ENCODE measurements at places on chromosomes 7 and 10.

- no peak for DNase-seq
Measured at GRCh38 chr7:91959023-91959422, 18.4 kb downstream of the AKAP9 start.

DNA sequence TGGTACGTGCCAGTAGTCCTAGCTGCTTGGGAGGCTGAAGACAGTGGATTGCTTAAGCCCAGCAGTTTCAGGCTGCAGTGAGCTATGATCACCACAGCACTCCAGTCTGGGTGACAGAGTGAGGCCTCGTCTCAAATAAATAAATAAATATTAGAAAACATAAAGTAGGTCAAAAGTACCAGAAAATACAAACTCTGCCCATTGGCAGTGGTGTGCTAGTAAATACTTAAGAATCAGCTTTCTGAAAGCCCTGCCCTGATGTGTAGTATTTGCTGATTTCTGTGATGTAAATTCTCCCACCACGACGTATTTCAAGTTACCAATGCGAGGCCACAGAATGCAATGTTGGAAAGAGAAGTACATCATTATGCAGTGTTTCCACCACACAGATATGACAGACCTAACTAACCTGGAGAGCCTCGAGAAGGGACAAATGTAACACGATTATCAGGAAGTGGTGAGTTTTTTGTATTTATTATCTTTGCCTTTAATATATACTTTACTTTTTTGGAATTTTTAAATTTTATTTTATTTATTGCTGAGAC is 11.8 kb upstream of the MAP3K8 start:
- no peak for DNase-seq

- DNase-seq = no peak
Measured at GRCh38 chr7:138975343-138976104, 5.7 kb downstream of the KIAA1549 start.

- DNase-seq = no peak
Measured at GRCh38 chr10:89502549-89502948, 32.8 kb downstream of the SLC16A12 start.

GRCh38 chr10:31677195-31678138 is 251.2 kb downstream of the ARHGAP12 start:
- DNase-seq = no peak

DNA sequence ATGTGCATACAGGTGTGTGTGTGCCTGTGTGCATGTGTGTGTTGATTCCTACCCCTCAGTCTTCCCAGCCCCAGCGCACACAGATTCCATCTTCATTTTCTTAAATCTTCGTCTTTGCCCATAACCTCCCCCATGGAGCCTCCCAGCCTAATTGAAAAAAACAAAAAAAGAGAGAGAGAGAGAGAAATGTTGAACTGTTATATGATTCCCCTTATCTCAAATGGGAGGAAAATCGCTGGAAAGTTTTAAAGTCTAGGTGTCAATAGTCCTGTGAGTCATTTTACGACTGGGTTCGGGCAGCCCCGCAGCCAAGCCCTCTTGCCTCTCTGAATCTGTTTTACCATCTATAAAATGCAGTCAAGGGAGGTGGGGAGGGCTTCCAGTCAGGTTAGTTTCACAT is 60.9 kb downstream of the SPOCK2 start:
- no peak for DNase-seq

GRCh38 chr10:133289761-133290160 is 13.1 kb upstream of the ADAM8 start:
- no peak for DNase-seq

- DNase-seq = no peak
Measured at GRCh38 chr7:910931-911431, 34.6 kb downstream of the GET4 start.

- no peak for DNase-seq
Measured at GRCh38 chr7:84461093-84461492, 266.5 kb upstream of the SEMA3A start.
